ENCODE measurements at places on chromosomes 1 and 21.
A peak's percentile ranks its signal among the peaks of the same experiment; 100 is the strongest.

DNA sequence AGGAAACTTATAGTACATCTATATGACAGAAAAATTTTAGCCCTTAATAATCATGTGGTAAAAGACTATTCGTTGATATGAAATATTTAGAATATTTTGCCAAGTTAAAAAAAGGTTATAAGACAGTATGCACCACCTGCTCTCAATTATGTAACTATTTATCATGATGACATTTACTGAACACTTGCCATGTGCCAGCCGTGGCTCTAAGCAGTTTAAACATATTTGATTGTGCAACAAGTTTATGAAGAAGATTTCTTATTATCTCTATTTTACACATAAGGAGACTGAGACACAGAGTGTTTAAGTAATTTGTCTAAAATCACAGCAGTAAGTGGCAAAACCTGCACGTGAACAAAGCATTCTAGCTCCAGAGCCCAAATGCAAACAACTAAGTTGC is 199.3 kb upstream of the JUN start:
- DNase-seq, result no peak

DNA sequence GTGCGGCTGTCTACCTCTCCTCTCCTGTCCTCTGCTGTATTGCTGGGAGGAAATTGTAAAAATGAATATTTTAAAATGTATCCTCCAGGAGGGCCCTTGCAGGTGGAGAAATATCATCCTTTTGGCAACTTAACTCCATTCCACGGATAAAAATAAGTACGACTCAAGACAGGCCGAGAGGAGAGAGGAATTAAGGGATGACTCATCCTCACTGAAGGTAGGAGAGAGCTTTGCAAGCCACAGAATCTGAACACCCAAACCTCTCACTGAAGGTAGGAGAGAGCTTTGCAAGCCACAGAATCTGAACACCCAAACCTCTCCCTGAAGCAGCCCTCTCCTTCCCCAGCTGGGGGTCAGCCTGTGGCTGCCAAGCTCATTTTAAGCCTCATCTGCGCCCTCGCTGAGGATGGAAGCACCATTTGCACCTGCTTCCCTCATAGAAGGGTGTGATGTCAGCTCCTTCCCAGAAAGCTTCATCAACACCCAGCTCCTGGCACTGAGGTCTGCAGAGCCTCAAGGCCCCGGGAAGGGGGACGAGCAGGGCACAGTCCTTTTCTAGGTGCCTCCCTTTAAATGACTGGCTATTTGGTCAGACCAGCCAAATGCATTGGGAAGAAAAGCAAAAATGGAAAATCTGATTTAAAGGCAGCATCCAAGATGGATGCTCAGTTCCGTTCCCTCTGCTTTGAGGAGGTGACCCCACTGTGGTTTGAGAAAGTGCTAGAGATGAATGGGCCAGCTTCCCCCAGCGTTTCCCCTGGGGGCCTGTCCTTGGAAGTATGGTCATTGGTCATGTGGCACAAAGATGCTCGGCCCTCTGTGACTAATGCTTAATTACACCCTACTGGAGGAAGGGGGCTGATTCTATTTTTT is 12.9 kb upstream of the SELENON start:
- DNase-seq, result no peak

GRCh38 chr1:71717186-71717585 is 565.2 kb downstream of the NEGR1 start:
- DNase-seq, result no peak

DNA sequence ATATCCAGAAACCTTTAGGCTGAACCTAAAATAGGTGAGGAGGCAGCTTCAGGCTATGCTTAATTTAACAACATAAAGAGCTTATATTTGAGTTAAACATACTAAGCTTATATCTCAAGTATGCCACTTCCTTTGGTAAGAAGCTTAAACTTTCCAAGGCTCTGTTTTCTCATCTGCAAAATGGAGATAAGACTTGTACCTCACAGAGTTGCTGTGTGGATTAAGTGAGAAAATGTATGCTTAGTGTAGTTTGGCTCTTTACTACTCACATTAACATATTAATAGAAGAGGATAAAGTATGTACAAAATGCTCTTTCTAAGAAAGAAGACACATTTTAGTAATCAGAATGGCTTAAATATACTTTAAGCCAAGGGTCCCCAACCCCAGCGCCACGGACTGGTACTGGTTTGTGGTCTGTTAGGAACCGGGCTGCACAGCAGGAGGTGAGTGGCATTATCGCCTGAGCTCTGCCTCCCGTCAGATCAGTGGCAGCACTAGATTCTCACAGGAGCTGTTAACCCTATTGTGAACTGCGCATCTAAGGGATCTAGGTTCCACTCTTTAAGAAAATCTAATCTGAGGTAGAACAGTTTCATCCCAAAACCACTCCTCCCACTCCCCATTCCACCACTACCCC is 77.2 kb downstream of the HS2ST1 start:
- no peak for DNase-seq

DNA sequence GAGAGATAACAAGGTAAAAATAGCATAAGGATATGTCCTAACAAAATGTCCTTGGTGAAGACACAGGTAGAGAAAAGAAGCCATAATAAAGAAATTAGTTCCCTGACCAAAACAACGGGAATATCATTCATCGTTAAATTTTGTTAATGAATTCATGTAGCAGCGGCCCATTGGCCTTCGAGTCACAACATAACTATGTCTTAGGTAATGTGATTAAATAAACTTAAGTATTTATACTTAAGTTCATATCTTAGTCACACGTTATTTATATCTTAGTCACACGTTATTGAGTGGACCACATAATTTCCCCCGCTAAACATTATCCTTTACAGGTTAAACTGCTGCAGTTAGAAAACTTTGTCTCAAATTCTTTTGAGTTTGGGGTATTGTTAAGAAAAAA is 1.2 kb downstream of the NEXN start:
- DNase-seq, result no peak

- DNase-seq, result no peak
Observed at GRCh38 chr1:217431395-217431794, 199.5 kb downstream of the GPATCH2 start.

- no peak for DNase-seq
Observed at GRCh38 chr1:230099465-230099864, 32.4 kb downstream of the GALNT2 start.

DNA sequence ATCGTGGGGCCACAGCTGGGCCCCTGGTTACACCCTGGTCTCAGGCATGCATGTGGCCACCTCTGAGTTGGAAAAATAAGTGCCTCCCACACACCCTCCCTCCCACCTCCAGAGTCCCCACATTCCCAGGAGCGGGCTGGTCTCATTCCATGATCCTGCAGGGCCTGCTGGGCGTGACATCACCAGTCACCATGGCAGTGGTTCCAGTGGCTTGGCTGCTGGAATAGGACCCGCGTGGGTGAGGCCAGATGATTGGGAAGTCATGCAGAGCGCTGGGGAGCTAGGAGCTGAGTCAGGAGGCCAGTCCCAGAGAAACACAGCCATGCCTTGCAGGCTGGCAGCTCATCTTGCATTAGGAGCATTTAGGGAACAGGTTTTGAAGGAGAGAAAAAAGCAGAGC is 125.4 kb upstream of the TMEM51 start:
- peak; percentile 74 for DNase-seq

DNA sequence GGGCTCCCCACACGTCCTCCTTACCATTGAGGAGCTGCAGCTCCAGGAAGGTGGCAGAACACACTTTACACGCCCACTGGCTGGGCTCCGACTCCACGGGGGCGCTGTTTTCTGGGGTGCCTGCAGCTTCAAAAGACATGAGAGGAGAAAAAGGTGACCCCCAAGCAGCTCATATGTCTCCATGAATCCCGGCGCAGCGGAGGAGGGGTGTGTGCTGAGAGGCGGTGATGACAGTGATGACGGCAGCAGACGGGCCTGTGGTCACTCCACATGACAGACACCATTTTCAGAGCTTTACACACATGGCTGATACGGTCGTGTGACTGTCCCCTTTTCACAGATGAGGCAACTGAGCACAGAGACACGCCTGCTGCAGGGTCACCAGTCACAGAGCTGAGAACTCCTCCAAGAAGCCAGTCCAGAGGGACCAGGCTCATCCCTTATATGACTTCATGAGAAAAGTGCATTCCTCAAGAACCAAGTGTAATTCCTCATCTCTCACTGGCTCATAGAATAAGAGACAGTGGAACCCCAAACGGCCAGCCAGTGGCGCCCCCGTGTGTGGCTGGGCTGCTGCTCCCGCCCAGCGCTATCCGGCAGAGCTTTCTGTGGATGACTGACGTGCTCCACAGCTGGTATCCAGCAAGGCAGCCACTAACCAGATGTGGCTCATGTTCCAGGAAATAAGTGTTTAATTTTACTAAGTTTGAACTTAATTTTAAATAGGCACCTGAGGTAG is 31.9 kb downstream of the PRDM15 start:
- DNase-seq, result no peak

DNA sequence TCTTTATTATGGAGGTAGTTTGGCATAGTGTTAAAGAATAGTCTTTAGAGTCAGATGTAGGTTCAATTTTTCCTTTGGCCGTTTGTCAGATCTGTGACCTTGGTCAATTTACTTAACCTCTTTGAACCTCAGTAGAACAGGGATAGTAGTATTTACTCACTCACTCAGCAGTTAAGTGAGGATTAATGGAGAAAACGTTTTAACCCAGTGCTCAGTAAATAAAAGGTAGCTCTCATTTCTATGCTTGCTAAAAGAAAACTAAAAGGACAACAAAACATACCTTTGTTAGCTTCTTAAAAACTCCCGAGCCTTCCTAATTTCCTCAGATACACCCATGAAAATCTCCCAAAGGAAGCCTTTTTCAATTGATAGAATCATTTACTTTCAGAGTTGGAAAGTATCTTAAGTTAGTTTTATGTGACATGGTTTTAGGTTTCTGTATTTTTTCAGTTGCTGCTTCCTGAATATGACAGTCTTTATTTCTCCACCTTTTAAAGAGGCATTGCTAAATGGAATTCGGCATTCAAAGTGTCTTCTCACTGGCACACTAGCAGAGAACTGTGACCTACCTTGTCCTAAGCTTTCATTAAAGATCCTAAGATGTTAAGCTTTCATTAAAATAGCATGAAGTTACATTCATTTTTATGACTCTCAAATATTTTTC is 7.8 kb downstream of the ABCD3 start:
- no peak for DNase-seq

GRCh38 chr1:49136738-49137251 is 360.1 kb upstream of the BEND5 start:
- DNase-seq, result no peak

DNA sequence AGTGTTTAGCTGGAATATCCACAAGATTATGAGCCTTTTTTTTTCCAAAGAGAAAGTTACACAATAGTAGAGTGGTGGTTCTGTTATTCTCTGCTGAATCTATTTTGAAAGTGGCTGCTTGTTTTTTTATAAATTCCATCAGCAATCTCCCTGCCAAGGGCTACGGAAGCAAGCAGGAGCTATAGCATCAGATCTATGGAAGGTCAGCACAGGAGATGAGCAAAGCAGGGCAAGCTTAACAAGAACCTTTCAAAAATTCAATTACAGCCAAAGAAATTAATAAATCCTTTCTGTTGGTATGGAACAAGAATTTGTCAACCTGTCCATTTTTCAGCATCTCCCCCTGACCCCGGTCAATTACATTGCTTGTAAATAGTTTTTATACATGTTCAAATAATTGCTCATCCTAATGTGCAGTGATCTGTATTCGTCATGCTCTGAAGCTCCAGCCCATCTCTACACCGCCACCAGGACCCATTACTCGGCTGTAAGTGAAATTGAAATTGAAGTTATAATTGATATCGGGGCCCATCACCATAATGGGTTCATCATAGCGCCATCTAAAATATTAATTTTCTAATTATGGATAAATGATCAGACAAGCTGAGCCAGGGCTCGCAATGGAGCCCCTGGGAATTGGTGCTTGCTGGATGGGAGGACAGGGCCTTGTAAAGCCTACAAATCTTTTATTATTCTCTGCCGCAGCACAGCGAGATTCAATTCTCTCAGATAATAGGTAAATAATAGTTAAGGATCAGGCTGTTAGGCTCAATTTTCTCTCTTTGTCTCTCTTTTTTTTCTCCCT is 215.1 kb downstream of the ATG4C start:
- DNase-seq, result no peak

DNA sequence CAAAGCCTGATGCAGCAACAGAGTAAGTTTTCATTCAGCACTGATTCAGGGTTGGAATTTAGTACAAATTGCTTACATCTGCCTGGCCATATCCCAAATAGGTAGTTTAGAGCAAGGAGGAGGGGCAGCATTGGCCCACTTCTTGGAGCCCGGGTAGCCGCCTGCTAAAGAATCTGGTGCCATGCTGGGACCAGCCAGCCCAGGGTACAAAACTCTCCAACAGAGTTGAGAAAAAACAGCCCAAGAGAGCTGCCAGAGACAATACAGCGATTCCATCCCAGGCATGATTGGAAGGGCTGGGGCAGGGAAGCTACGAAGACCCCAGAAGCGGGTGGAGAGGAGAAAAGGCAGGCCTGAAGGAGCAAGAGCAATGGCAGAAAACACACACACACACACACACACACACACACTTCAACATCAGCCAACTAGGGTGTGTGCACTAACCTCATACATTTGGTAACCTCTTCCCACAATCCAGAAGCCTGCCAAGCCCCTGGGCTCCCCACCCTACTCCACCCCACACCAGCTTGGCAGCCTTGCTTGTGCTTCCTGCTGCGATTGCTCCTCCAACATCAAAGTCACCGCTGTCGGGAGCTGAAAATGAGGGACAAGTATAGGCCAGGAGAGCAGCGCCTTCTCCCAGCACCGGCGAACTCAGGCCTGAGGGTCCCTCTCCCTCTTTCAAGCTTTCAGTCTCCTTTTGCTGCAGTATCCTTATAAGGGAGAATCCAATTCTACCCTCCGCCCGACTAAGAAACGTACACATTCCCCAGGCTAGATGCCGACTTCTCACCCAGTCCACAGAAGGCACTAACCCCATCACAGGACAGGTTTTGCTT is 1.2 kb downstream of the PIK3C2B start:
- DNase-seq, result no peak

DNA sequence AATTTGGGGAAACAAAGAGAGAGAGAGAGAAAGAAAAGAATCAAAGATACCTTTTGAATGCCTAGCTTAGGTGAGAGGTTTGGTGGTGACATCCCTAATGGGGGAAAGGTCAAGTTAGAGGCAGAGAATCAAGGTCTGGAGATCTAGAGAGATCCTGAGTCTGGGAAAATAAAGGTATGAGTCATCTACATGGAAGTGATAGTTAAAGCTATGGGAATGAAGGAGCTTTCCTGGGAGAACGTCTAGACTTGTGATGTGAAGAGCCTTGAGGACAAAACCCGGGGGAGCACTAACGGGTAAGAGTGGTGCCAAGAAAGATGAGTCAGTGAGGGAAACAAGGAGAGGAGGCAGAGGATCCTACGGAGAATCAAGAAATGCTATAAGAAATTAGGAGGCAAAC is 110.8 kb upstream of the RUNX1 start:
- DNase-seq, result no peak

GRCh38 chr21:37192019-37192418 is 75.1 kb downstream of the VPS26C start:
- DNase-seq, result no peak

GRCh38 chr1:181386340-181386739 is 97.0 kb upstream of the CACNA1E start:
- DNase-seq, result no peak

GRCh38 chr1:93399781-93400180 is 48.1 kb upstream of the FNBP1L start:
- DNase-seq, result no peak

All from C1 segment of cervical spinal cord (tissue), 14 donors.